ENCODE measurements at places on chromosomes 16 and 17.

DNA sequence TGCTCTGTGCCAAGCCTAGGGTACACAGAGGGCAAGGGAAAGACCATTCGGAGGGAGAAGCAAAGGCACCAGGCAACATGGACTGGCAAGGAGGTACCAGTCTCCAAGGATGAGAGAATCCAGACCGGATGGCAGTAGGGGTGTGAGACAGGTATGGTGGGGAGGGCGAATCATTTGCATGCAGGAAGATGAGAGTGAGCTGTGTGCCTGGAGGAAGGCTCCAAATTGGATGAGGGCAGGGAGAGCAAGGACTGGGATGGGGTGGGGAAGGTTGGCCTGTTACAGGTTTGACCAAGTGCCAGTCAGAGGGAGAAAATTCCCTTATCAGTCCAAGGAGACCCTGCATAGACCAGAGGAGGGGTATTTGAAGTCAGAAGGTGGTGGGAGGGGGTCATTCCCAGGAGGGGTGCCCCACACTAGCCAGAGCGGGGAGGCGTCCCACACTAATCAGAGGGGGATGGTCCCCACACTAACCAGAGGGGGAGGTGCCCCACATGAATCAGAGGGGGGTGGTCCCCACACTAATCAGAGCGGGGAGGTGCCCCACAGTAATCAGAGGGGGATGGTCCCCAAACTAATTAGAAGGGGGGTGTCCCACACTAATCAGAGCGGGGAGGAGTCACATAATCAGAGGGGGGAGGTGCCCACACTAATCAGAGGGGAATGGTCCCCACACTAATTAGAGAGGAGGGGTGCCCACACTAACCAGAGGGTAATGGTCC is 737 bp downstream of the CANT1 start:
- DNase-seq = no peak

DNA sequence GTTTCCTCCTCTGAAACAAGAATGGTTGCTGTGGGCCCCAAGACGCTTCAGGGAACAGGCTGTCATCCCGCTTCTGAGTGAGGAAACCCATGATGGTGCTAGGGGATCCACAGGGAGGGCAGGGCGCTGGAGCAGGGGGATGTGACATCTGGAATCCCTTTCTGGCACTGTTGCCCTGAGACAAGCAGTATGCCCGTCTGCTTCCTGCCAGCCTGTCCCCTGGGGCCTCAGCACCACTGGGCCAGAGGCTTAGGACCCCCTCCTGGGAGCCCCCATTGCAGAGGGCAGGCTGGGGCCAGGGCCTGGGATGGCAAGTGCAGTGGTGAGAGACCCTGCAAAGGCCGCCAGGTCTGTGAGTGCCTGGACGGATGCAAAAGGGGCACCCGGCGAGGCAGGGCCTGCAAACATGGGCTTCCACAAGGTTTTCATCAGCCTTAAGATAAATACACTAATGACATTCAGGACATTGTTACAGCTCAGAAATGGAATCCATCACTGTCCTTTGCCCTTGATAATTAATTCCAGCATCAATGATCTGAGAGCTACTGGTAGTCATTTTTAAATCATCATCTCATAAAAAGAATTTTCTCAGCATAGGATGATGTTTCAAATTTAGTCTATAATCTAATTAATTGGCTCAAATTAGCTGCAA is 51.6 kb downstream of the PRMT7 start:
- DNase-seq = no peak

DNA sequence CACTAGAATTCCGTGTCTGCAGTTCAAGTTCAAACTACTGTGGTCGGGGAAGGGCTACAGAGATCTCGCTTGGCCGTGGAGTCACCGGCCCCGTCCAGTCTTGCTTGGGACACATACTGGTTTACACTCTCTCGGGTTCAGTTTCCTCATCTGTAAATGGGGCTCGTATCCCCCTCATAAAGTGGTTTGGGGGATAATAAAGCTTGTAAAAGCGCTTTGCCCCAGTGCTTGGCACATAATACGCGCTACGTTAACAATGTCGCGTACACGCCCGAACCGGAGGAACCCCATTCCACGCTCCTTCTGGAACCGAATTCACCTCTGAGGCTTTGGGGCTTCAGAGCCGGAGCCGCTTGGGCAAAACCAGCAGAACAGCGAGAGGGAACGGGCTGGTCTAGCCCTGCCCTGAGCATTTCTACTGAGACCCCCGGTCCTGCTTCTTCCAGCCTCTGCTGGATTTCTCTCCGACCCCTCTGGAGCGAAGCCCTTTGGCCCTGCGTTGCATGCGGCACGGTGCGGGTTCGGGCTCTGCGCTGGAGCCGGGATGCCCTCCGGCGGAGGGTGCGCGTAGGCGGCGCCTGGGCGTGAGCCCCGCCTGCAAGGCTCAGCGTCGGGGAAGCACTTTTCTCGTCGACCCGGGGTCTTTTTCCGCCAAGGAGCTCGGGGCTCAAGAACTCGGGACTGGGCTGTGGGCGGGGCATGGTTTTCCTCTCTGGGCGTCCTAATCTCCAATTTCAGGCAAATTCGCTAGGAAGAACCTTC is 26.1 kb upstream of the HOXB13 start:
- DNase-seq = peak; percentile 18

- no peak for DNase-seq
These were observed 702.8 kb downstream of the KCNJ2 start for GRCh38 chr17:70872103-70872502.

- DNase-seq = no peak
These were observed 6.6 kb downstream of the CCL23 start for GRCh38 chr17:36011201-36011600.

- peak; percentile 26 for DNase-seq
These were observed 242.6 kb upstream of the CIBAR2 start for GRCh38 chr16:85354686-85355514.

DNA sequence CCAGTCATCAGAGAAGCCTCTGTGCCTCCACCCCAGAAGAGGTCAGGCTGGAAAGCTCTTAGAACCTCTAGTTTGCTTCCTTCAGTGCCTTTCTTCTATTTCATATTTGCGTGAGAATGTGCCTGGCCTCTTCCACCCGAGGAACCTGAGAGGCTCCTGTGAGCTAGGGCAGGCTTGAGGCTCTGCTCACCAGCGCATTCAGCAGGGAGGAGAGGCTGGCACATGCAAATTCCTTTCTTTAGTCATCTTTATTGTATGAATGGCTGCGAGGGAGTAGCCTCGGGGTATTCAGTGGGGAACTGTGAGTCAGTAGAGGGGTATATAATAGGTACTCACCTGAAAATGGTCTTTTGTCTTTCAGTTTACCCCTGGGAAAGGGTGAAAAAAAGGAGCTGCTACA is 268.3 kb downstream of the ABCC12 start:
- DNase-seq = no peak

GRCh38 chr16:53785044-53785443 is 81.1 kb downstream of the FTO start:
- peak; percentile 63 for DNase-seq

- no peak for DNase-seq
These were observed at the start of gene DOC2A for GRCh38 chr16:30010844-30011713. DOC2A (minus strand) TSS chr16:30011027; CDS start chr16:30010222, 805 bp downstream.

GRCh38 chr16:66670691-66671388 is 25.7 kb downstream of the CMTM4 start:
- no peak for DNase-seq

GRCh38 chr17:11853321-11854151 is 143.7 kb downstream of the ZNF18 start:
- DNase-seq = no peak

DNA sequence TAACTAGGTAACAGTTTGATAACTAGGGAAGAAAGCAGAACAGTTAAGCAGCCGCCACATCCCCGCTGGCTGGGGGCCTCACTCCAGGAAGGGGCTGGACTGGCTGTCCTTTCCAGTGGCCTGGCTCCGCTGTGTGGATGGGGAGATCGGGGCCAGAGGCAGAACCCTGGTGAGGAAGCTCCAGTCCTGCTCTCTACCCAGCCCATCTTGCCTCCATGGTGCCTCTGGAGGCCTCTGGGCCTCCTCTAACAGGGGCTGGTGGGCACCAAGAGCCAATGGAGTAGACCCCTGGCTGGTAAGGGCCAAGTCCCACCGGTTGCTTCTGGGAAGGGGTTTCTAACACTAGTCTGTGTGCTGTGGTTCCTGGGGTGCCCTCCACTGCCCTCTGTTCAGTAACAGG is 8.1 kb downstream of the CNP start:
- no peak for DNase-seq

- no peak for DNase-seq
These were observed 116.0 kb downstream of the SOCS1 start for GRCh38 chr16:11140098-11140375.

- DNase-seq = no peak
These were observed 34.1 kb downstream of the VPS53 start for GRCh38 chr17:680529-680928.

- DNase-seq = no peak
These were observed 4.0 kb downstream of the PRSS53 start for GRCh38 chr16:31084584-31085302.

GRCh38 chr17:4712526-4712925 is 2.1 kb downstream of the ARRB2 start:
- no peak for DNase-seq

GRCh38 chr16:23803591-23804123 is 32.1 kb upstream of the PRKCB start:
- DNase-seq = peak; percentile 29

DNA sequence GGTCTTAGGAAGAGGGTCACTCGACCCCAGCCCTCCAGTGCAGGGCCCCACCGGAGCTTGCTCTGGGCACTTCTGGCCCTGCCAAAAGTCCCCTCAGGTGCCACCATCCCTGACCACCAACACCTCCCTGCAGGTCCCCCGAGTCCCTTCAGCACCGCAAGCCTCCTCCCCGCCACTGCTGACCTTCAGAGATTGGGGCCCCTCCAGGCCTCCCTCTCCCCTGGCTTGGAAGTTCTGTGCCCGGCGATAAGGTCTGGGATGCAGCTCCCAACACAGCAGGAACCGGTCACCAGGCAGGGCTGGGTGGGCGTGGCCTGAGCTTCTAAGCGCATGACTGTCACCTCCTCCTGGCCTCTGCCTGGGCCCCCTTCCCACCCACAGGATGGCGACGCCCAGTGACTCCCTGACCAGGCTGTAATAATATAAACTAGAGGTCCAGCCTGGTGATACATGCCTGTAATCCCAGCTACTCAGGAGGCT is 11.2 kb downstream of the PIEZO1 start:
- DNase-seq = peak; percentile 81

- DNase-seq = no peak
These were observed 38.2 kb downstream of the CLEC16A start for GRCh38 chr16:10982465-10983150.
